Suprapubic skin (tissue), 4 donors: ENCODE measurements at places on chromosomes 1 and 21. TPM values are rescaled to one million over a fixed set of nuclear protein-coding genes. Genes with fewer than 3 reads are reported as not detected.

- H3K27ac ChIP-seq = no peak overlapping the region
- H3K4me1 ChIP-seq = no peaks in the 10 kb centered on the region
- no peak for DNase-seq
- H3K36me3 ChIP-seq = no peaks in the 10 kb centered on the region
Measured at GRCh38 chr1:222421380-222421779, 126.5 kb downstream of the HHIPL2 start.

GRCh38 chr1:165240492-165240891 lies 116.0 kb downstream of the LMX1A start:
- DNase-seq = no peak
- peaks cover 8% of the 10 kb centered on the region for H3K4me1 ChIP-seq
- H3K4me3 ChIP-seq = no peak overlapping the region
- H3K27ac ChIP-seq = no peak overlapping the region
- H3K27me3 ChIP-seq = peaks cover 23% of the 10 kb centered on the region

DNA sequence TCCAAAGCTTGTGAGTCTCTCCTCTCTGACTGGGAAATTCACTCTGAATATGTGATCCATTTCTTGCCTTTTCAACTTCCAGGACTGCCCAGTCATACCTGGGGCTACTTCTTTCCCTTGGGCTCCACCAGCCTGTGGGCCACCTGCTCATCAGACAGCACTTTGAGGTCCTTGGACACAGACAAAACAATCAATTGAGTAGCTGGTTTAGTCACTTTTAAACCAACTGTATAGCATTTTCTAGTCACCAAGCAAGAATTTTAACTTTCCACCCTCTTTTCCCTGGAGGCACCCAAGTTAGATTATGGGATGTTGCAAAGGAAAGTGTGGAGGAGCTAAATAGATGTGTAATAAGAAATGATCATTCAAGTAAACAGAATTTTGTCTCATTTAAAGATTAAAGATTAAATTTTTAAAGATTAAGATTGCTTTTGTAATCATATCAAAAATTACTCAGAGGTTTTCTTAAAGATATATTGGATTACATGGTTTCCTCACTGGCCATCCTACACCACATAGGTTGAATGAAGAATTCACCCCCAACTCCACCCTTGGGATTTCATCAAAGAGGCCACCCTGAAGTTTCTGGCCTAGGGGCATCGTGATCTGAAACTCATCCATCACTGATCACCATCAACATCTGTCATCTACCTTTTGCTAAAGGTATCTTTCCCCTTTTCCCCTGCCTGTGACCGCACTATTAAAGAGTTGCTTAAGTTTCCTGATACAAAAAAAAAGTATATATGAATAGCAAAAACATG lies 219.2 kb upstream of the NR5A2 start:
- no peak overlapping the region for H3K4me3 ChIP-seq
- no peak for DNase-seq
- no peaks in the 10 kb centered on the region for H3K4me1 ChIP-seq

CTTNBP2NL gene
- 59.4 TPM for total RNA-seq

ZNF436 gene
- 21.1 TPM for total RNA-seq

GRCh38 chr1:160205242-160206035 lies at the start of gene PEA15:
Gene PEA15 (plus strand): TSS chr1:160205384. CDS start chr1:160211545, 6,161 bp downstream.
- peaks cover 55% of the 10 kb centered on the region for H3K4me1 ChIP-seq
- H3K4me3 ChIP-seq = peak within 1 kb of the TSS; percentile 87
- no peaks in the 10 kb centered on the region for H3K27me3 ChIP-seq
- peak; percentile 85 for DNase-seq

DNA sequence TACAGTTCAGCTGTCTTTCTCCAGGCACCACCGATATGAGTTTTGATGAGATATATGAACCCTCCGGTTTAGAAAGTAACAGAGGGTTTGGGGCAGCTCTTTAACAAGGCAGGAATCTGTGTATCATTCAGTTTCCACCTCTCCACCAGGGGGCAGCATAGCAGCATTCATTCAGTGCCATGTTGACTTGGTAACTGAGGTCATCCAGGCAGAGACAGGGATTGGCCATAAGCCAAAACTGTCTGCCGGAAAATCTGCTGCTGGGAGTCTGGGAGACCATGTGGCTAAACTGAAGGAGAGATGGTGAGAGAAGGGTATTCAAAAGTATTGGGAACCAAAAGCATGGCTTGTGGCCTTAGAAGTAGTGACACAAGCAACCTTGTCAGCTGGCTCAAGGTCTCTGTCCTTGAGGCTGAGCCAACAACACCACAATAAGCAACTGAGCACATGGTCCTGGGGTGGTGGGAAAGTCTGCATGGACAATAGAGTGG lies 98.5 kb downstream of the LMX1A start:
- DNase-seq = peak; percentile 79
- peaks cover 3% of the 10 kb centered on the region for H3K4me1 ChIP-seq
- H3K27ac ChIP-seq = no peak overlapping the region
- H3K27me3 ChIP-seq = no peaks in the 10 kb centered on the region
- H3K4me3 ChIP-seq = no peak overlapping the region

- no peak for DNase-seq
- peaks cover 5% of the 10 kb centered on the region for H3K4me1 ChIP-seq
- H3K4me3 ChIP-seq = peak within 1 kb of the TSS; percentile 34
- H3K27me3 ChIP-seq = peaks cover 23% of the 10 kb centered on the region
Measured at GRCh38 chr1:22643381-22643780, at the start of gene C1QC. Gene C1QC (plus strand): TSS chr1:22643633. CDS start chr1:22644024, 391 bp downstream.

DNA sequence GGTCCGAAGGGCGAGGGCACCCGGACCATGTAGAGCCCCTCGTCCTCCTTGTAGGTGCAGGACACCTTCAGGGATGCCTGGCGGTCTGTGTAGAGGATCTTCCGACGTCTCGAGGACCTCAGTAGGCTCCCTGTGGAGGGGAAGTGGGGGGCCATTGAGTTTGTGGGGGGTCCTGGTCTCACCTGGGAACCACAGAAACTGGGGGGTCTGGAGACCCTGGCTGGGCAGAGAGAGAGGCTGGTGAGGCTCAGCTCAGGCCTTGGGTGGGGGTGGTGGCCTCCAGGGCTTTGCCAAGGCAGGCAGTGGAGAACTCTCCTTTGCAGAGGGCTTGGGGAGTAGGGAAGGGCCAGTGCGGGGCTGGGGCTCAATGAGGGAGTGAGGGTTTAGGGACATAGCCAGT lies 19.0 kb downstream of the MYOM3 start:
- H3K4me3 ChIP-seq = no peak overlapping the region
- H3K36me3 ChIP-seq = no peaks in the 10 kb centered on the region
- no peak for DNase-seq

AIDA gene
- total RNA-seq = 29.8 TPM
